ENCODE measurements at places on chromosomes 2 and 18. TPM values are rescaled to one million over a fixed set of nuclear protein-coding genes. Genes with fewer than 3 reads are reported as not detected.

DNA sequence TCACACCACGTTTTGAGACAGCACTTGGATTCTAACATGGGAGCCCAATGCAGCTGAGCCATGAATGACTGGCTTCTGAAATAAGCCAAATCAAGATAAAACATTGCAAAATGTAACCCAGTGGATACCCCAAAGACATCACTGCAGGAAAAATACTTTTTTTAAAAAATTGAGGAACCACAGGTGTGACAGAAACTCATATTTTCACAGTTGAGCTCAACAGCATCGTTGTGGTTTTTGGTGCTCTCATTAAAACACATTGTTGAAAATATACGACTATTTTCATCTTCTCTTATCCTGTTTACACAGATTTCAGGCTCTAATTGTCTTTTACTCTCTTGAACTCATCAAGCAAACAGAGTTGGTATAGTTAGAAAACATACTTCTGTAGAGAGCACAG, 429.3 kb upstream of the VRK2 start:
- no peak overlapping the region for H3K27ac ChIP-seq
- no peaks in the 10 kb centered on the region for H3K4me1 ChIP-seq
- no peak for DNase-seq
- H3K36me3 ChIP-seq: no peaks in the 10 kb centered on the region
- H3K27me3 ChIP-seq: no peaks in the 10 kb centered on the region

DNA sequence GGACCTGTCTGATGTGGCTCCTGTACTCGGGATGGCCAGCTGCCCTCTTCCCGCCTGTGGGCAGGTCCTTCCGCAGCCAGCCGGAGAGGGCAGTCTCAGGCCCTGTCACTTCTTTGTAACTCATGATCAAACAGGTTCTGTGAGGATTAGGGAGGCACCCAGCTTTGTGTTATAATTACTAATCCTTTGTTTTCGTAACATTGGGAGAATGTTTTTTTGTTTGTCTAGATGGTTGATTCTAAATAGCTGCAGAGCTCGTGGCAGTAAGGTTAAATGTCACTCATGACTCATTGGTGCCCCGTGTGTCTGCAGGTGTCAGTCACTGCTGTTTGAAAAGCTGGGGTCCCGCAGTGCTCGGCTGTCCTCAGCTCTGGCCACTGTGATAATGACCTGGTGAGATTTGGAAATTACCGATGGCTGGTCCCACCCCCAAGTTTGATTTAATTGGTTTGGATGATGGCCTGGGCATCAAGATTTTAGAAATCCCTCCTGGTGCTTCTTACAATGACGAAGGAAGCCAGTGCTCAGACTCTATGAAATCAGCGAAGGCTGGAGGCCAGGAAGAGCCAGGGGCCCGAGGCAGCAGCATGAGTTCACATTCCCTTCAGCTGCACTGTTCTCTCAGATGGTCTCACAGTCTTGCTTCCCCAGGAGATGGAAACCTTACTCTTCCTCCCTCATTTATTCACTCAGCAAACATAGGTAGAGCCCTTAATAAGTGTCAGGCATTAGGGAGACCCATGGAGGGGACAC, 172.8 kb downstream of the VAPA start:
- no peaks in the 10 kb centered on the region for H3K36me3 ChIP-seq
- no peak overlapping the region for H3K27ac ChIP-seq
- H3K4me1 ChIP-seq: peaks cover 35% of the 10 kb centered on the region
- DNase-seq: no peak
- no peaks in the 10 kb centered on the region for H3K27me3 ChIP-seq

The ACTG2 gene
- 1.3 TPM for total RNA-seq

- no peak for DNase-seq
- H3K27me3 ChIP-seq: no peaks in the 10 kb centered on the region
- H3K4me1 ChIP-seq: no peaks in the 10 kb centered on the region
- H3K27ac ChIP-seq: no peak overlapping the region
- H3K4me3 ChIP-seq: no peak overlapping the region
Measured at GRCh38 chr18:28045880-28046279, 131.1 kb downstream of the CDH2 start.

GRCh38 chr2:20572221-20572620, 78.7 kb downstream of the HS1BP3 start:
- no peak for DNase-seq
- no peak overlapping the region for H3K4me3 ChIP-seq
- peaks cover 69% of the 10 kb centered on the region for H3K4me1 ChIP-seq
- H3K36me3 ChIP-seq: no peaks in the 10 kb centered on the region
- peaks cover 2% of the 10 kb centered on the region for H3K27me3 ChIP-seq

DNA sequence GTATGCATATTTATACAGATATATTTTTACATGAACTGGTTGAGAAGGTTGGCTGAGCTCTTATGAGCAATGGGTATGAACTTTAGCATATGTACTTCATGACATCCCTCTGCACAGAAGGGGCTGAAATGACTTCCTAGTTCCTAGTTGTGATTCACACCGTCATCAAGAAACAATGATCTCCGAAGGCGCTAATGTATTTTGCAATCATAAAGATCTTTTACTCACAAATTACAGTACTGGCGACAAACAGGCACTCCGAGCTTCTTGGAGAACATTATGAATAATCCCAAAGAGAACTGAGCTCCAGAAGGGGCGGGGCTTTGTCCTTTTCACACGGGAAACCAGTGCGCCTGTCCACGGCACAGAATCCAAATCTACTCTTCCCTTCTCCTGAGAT, 18.1 kb downstream of the BCL2 start:
- peaks cover 7% of the 10 kb centered on the region for H3K36me3 ChIP-seq
- H3K27ac ChIP-seq: no peak overlapping the region
- DNase-seq: peak; percentile 30
- no peaks in the 10 kb centered on the region for H3K27me3 ChIP-seq
- H3K4me3 ChIP-seq: no peak overlapping the region

DNA sequence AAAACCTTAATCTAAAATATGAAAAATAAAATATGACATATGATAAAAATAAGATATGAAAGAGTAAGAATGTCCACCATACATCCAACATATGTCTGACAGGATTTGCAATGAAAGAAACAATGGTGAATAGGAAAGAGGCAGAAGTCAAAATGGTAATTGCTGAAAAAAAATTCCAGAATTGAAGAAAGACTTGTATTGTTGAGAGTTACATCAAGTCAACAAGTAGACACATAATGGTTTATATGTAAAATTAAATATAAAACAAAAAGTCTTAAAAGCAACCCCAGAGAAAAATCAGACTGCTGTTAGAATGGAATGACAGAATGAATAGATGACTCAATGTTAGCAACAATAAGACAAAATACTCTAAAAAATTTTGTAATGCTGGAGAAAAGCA, 255.1 kb downstream of the DOK6 start:
- peaks cover 5% of the 10 kb centered on the region for H3K4me1 ChIP-seq
- DNase-seq: no peak

- H3K27me3 ChIP-seq: no peaks in the 10 kb centered on the region
- DNase-seq: peak; percentile 18
- H3K27ac ChIP-seq: no peak overlapping the region
- H3K4me3 ChIP-seq: no peak overlapping the region
Measured at GRCh38 chr18:10299643-10300042, 154.8 kb upstream of the APCDD1 start.

DNA sequence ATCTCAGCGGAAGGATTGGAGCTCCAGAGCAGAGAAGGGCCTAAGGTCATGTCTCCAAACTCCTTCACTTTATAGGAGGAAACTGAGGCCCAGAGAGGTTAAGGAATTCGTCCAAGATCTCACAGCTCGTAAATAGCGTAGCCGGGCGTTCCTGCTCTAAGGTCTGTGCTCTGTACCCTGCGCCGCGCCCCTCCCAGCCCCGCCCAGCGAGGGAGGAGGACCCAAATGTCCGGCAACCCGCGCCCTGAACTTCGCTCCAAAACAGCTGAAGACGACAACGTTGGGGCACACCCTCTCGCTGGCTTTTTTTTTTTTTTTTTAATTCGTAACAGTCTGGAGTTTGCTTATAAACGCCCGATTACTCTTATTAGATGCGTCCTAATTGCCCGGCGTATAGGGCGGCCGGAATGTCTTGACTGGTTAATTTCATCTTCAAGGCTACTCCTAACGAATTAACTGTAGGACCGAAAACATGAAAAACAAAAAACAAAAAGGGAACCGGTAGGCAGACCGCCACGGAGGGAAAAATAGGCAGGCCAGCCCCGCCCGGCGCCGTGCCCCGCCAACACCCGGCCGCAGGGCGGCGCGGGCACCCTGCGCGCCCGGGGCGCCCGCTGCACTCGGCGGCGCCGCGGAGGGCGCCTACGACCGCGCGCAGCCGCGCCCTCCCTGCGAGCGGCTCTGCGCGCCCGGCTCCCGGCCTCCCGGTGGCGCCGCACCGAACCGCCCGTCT, 928 bp upstream of the FOSL2 start:
- peak overlapping the region; percentile 99 for H3K27ac ChIP-seq
- peak; percentile 97 for DNase-seq
- no peaks in the 10 kb centered on the region for H3K36me3 ChIP-seq
- no peaks in the 10 kb centered on the region for H3K27me3 ChIP-seq
- peak overlapping the region; percentile 88 for H3K4me3 ChIP-seq
- H3K4me1 ChIP-seq: peaks cover 46% of the 10 kb centered on the region

DNA sequence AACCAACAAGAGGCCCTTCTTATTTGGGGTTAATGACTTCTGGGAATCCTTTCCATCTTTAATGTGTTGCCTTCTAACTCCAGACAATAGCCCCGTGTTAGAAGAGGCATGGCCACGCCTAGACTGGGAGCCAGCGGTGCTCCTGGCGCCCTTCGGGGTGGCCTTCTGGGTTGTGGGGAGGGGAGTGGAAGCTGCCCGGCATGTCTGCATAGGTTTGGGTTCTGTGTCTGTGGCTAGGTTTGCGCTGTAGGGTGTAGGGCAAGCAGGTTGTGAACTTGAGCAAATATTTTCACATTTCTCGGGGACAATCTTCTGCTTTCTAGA, 40.4 kb downstream of the CELF4 start:
- no peak overlapping the region for H3K4me3 ChIP-seq
- no peak overlapping the region for H3K27ac ChIP-seq

DNA sequence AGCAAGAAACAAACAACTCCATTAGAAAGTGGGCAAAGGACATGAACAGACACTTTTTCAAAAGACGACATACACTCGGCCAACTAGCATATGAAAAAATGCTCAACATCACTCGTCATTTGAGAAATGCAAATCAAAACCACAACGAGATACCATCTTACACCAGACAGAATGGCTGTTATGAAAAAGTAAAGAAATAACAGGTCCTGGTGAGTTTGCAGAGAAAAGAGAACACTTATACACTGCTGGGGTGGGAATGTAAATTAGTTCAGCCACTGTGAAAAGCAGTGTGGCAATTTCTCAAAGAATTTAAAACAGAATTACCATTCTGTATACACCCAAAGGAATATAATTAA, 130.5 kb downstream of the PLCL1 start:
- no peaks in the 10 kb centered on the region for H3K4me1 ChIP-seq
- no peaks in the 10 kb centered on the region for H3K36me3 ChIP-seq
- no peak overlapping the region for H3K4me3 ChIP-seq
- H3K27me3 ChIP-seq: no peaks in the 10 kb centered on the region
- H3K27ac ChIP-seq: no peak overlapping the region

The CD8B gene
- 0.31 TPM for total RNA-seq

- no peak overlapping the region for H3K27ac ChIP-seq
- no peaks in the 10 kb centered on the region for H3K36me3 ChIP-seq
- H3K4me1 ChIP-seq: peaks cover 24% of the 10 kb centered on the region
- H3K27me3 ChIP-seq: peaks cover 9% of the 10 kb centered on the region
- DNase-seq: no peak
Measured at GRCh38 chr18:10401521-10401920, 52.9 kb upstream of the APCDD1 start.

The SPATA3 gene
- not detected for total RNA-seq

DNA sequence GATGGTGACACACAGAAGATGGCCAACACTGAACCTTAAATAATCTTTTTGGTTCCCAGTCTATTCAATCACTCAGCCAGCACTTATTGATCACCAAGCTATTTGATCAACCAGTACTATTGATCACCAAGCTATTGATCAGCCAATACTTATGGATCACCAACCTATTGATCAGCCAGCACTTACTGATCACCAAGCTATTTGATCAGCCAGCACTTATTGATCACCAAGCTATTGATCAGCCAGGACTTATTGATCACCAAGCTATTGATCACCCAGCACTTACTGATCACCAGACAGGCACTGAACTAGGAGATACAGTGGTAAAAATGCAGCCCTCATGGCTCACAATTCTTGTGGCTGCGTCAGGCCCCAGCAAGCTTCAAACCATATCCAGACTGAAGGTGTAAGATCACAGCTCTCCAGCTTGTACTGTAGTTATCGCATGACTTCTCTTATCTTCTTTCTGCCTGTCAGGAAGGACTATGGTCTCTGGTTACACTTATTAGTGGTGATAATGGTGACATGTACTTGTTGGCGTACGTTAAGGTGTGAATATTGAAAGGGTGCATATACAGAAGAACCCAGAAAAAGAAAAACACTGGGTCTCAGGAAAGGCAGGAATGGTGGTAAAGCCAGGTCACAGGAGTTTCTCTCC, 18.4 kb upstream of the B3GNT2 start:
- no peaks in the 10 kb centered on the region for H3K27me3 ChIP-seq
- peaks cover 14% of the 10 kb centered on the region for H3K4me1 ChIP-seq
- DNase-seq: no peak
- H3K36me3 ChIP-seq: no peaks in the 10 kb centered on the region

DNA sequence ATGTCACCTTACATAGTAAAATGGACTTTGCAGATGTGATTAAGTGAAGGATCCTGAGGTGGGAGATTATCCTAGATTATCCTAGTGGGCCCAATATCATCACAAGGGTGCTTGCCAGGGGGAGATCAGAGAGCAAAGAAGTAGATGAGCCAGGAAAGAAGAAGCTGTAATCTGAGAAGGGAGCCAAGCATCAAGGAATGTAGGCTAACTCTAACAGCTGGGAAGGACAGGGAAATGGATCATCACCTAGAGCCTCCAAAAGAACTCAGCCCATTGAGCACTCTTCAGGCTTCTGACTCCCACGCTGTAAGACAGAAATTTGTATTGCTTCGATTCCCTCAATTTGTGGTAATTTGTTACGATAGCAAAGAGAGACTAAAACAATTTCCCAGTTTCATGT, 309.9 kb downstream of the LRP1B start:
- no peak for DNase-seq
- H3K27ac ChIP-seq: no peak overlapping the region
- no peaks in the 10 kb centered on the region for H3K27me3 ChIP-seq
- H3K36me3 ChIP-seq: no peaks in the 10 kb centered on the region

DNA sequence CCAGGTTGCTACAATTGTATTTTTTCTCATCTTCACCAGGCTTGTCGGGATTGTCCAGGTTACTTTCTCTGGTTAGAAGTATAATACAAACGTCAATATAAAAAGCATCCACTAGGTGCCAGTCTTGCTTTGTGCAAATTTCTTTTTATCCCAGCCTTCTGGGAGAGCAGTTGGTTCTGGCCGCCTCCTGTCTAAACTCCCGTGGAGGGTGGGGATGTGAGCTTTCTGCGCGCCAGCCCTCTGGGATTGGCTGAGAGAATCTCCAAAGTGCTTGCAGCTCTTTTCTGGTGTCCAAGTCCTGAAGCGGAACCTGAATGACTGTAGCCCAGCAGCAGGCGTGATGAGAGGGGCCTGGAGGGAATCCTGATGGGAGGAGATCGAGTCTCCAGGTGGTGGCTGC, 22.4 kb upstream of the TOGARAM2 start:
- no peak overlapping the region for H3K27ac ChIP-seq
- DNase-seq: peak; percentile 83
- peaks cover 3% of the 10 kb centered on the region for H3K4me1 ChIP-seq
- no peak overlapping the region for H3K4me3 ChIP-seq
- no peaks in the 10 kb centered on the region for H3K27me3 ChIP-seq

- H3K4me3 ChIP-seq: peak overlapping the region; percentile 28
- DNase-seq: peak; percentile 44
- no peaks in the 10 kb centered on the region for H3K36me3 ChIP-seq
- H3K27me3 ChIP-seq: peaks cover 7% of the 10 kb centered on the region
- peaks cover 10% of the 10 kb centered on the region for H3K4me1 ChIP-seq
- H3K27ac ChIP-seq: peak overlapping the region; percentile 49
Measured at GRCh38 chr18:61582202-61582710, 249.0 kb downstream of the CDH20 start.

The TXNDC2 gene
- total RNA-seq: 0.04 TPM

The GALNT14 gene
- 1.5 TPM for total RNA-seq

All from muscle of leg (tissue), 16 donors.